ENCODE measurements at places on chromosomes 2 and 18. TPM values are rescaled to one million over a fixed set of nuclear protein-coding genes. Genes with fewer than 3 reads are reported as not detected.

Gene SATB2
- total RNA-seq, result 2.3 TPM

DNA sequence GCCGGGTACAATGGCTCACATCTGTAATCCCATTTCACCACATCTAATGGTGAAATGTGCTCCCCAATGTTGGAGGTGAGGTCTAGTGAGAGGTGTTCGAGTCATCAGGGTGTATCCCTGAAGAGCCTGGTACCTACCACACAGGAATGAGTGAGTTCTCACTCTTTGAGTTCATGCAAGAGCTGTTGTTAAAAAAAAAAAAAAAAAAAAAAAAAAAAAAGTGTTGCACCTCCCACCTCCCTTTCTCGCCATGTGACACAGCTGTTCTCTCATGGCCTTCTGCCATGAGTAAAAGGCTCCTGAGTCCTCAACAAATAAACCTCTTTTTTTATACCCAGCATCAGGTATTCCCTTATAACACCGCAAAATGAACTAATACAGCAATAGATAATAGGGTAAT lies 106.3 kb downstream of the C2orf74 start:
- no peak for DNase-seq

- DNase-seq, result no peak
These were observed 52.4 kb downstream of the PPIG start for GRCh38 chr2:169636440-169637097.

Gene TLK1
- total RNA-seq, result 17.4 TPM

- DNase-seq, result no peak
These were observed 190.5 kb downstream of the LDLRAD4 start for GRCh38 chr18:13409026-13409425.

Gene ALPI
- total RNA-seq, result not detected

- DNase-seq, result peak; percentile 4
These were observed 930.2 kb upstream of the LRRTM1 start for GRCh38 chr2:81234711-81235110.

GRCh38 chr2:231223458-231223976 lies 25.1 kb downstream of the ARMC9 start:
- DNase-seq, result no peak

DNA sequence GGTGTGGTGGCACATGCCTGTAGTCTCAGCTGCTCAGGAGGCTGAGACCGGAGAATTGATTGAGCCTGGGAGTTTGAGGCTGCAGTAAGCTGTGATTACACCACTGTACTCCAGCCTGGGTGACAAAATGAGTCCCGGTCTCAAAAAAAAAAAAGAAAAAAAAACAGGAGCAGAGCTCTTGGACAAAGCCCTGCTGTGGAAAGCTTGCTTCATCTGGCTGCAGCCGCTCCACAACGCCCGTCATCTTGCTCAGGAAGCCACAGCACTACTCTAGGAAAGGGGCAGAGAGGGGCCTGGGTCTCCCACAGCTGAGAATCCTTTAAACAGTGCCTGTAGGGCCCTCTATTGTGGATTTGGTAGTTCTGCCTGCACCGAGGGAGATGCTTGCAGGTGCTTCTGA lies 11.0 kb downstream of the ATG4B start:
- no peak for DNase-seq

GRCh38 chr2:11103984-11104793 lies 51.1 kb upstream of the SLC66A3 start:
- no peak for DNase-seq

- no peak for DNase-seq
These were observed 289.2 kb downstream of the TDRD15 start for GRCh38 chr2:21412944-21413443.

- DNase-seq, result peak; percentile 69
These were observed 78.5 kb downstream of the RHOB start for GRCh38 chr2:20525041-20526035.

Gene SRD5A2
- 0.20 TPM for total RNA-seq

Gene SMARCAL1
- 17.9 TPM for total RNA-seq

Gene ALLC
- total RNA-seq, result not detected

DNA sequence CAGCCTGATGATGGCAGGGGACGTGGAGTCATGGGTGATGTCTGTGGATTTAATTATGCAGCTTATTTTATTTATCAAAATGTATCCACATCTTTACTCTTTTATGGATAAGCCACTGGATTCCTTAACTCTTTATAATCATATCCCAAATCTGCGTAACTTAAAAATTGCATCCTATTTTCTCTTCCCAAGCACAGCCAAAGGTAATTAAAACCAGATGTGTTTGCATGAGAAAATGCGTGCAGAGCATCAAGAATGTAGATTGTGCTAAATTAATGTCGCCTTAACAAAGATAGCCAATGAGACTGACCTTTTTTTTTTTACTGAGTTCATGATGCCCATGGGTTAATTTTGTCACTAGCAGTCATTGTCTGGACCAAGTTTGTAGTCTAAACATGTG lies 10.0 kb downstream of the SH3RF3 start:
- no peak for DNase-seq

Gene RAB31
- total RNA-seq, result 22.6 TPM

GRCh38 chr18:6876641-6877041 lies 147.1 kb downstream of the ARHGAP28 start:
- no peak for DNase-seq
